MV-4-11 (cell line): ENCODE measurements at places on chromosomes 3 and 15.

- no peak for DNase-seq
These were observed 31.6 kb upstream of the PDZRN3 start for GRCh38 chr3:73656241-73656890.

DNA sequence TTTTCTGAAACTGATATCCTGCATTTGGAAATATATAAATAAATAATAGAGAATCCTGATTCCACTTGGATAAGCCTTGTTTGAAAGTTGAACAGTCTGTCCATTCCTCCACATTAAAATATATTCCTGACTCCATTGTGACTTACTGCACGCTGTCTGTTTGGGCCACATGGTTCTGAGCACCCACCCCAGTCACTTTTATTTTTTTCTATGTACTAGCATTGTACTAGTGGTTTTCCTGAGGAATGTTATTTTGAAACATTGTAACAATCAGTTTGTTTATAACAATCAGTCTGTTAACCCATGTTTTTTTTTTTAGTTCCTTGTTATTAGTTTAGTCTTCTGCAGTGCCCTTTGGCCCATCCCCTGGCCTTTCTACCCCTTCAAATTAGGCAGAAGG lies 87.4 kb upstream of the CCNL1 start:
- DNase-seq = no peak

DNA sequence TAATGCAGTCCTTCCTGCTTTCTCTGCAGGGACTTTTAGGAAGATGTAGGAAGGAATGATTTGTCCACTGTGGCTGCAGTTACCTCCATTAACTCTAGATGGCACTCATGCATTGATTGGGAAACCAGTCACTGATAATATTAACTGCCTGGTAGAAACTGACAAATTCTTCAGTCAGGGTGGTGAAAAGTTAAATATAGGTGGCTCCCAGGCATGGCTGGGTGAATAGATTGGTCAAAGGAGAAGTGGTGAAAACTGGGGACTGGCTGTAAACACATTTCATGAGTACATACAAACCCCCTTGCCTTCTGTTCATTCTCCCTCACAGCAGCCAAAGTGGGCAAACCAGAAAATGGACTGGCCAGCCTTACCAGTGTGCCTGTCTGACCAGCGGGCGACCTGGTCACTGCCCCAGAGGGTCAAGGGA lies 333.4 kb downstream of the THSD4 start:
- DNase-seq = no peak

DNA sequence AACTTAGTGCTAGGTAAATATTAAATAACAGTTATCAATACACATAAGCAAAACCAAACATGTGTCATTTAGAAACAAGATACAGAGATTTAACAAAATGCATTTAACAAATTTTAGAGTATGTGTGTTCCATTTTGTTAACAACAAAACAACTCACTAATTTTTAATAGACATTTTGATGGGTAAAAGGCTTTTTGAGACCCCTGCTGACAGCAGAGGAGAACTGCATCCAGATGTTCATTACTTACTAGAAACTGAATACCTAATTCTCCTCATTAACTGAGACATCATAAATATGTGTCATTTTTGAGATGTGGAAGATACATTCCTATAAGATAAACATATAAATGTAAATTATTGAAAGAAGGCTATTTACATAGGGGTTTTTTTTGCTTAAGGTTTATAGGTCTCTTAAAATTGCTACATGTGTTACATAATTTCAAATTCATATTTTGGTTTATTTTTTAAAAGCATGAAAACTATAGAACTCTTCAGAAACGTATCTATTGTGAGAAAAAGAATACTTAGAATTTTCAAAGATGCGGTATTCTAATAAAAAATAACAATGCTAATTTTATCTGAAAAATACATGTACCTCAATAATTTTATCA lies 1009.8 kb downstream of the TUSC7 start:
- DNase-seq = no peak

DNA sequence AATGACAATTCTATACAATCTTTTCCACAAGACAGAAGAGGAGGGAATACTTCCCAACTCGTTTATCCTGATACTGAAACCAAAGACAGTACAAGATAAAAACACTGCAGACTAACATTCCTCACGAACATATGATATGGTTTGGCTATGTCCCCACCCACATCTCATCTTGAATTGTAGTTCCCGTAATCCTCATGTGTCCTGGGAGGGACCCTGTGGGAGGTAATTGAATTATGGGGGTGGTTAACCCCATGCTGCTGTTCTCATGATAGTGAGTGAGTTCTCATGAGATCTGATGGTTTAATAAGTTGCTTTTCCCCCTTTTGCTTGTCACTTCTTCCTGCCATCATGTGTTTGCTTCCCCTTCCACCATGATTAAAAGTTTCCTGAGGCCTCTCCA lies 83.9 kb upstream of the PROK2 start:
- DNase-seq = no peak

GRCh38 chr3:51683566-51683965 lies 12.5 kb downstream of the TEX264 start:
- no peak for DNase-seq

DNA sequence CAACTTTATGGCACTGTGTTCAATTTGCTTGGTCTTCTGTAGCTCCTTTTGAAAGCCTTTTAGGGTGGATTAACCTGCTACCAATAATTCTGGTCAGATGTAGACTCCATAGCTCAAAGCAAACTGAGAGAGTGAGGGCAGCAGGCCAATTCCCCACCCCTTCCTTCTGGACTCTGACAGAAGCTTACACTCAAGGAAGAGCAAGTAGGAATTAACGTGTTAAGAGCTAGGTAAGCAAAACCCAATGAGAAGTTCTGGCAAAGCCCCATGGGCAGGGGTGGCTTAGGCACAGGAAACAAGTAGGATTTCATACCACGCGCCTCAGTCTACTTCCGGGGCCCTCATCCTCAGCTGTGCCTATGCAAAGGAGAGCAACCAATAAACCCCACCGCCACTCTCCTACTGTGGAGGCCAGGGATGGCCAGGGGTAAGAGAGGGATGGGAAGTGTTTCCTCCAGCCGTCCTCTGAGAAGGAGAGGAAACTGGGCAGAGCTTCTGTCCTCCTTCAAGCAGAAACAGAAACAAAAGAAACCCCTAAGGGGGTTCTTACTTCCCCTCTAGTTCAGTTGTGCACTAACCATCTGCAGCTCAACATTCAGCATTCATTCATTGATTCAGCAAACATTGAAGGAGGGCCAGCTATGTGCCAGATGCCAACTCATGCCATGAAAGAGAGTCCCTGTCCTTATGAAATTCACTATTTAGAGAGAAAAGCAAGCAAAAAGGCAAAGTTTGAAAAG lies 12.6 kb downstream of the CCR5 start:
- DNase-seq = peak; percentile 45

DNA sequence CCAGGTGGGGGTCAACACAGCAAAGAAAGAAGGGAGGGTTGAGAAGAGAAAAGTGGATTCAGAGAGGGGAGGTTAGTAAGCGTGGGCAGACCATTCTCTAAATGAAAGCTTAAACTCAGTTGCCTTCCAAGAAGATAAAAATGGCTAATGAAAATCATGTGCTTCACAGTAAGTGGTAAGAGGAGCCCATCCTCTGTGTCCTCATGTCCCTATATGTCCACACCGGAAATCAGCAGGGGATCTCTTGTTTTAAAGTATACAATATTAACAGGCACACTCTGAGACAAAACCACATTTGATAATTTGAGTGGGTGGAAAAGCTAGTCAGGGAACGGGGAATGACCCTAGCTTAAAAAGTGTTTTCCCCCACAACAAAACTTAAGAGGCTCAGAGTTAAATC lies 4.4 kb upstream of the FOXP1 start:
- no peak for DNase-seq

DNA sequence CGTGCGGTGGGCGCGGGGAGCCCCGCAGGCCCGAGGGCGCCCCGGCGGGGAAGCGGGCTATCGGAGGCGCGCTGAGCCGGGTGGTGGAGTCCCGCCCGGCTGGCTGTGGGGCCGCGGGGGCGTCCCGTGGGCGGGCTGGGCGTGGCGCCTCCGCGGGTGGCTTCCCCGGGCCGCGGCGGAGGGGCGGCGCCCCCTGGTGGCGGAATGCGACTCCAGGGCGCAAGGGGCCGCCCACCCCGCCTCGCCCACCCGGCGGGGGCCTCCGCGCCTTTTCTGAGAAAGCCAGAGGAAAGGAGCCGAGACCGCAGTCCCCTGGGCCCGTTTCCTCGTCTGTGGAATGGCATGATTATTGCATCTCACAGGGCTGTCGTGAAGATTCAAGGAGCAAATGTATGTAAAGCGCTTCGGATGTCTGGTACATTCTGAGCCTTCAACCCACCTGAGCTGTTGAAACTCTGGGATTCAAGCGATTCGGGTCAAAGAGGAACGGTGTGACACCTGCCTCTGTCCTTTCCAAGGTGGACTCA lies 31.9 kb upstream of the RAB6B start:
- DNase-seq = no peak

GRCh38 chr15:24985224-24985623 lies 30.4 kb downstream of the SNRPN start:
- DNase-seq = no peak

DNA sequence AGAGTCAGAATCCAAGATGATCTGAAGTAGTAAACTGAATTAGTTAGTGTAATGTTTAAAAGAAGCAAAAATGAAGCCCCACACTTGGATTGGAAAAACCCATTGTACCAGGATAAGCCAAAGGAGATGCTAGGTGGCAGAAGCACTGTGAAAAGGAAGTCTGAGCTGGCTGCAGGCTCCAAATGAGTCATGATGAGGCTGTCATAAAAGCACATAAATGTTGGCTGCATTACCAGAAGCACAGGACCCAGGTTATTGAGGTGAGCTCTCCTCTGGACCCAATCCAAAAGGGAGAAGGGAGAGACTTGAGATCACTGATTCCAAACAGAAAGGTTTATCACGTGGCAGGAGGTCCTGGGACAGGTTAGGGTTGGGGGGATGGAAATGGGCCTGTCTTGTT lies 3.2 kb upstream of the ACAN start:
- no peak for DNase-seq

DNA sequence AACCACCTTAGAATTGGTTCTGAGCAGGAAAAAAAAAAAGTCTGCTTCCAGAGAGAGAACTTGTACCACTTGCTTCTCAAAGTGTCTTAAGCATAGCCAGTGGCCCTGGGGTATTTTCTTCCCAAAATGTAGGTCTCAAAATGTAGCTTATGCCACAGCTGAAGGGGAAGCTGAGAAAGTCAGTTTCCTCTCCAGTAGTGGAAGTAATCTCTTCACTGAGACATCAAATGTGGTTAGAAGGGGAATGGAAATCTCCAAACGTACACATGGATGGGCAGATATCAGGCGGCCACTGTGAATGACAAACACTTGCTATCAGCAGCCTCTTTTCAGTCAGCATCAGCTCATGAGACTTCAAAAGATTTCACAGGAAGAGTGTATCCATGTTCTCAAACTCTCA lies 841.2 kb downstream of the TUSC7 start:
- peak; percentile 4 for DNase-seq

DNA sequence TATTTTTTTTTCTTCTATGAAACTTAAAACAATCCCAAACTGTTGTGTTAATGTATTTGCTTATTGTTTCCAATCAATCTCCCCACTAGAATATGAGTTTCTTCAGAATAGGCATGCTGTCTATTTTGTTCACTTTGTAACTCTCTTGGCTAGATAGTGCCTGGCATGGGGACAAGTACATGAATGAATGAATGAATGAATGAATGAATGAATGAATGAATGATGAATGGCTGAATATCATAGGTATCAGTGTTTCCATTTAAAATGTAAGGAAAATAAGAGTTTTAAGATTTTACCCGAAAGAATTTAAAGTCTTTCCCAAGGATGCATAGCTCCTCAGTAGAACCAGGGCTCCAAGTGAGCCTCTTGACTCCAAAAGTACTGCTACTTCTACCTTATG lies 294.9 kb upstream of the GADL1 start:
- DNase-seq = no peak

- no peak for DNase-seq
These were observed 73.7 kb downstream of the PIK3CB start for GRCh38 chr3:138761002-138761401.

DNA sequence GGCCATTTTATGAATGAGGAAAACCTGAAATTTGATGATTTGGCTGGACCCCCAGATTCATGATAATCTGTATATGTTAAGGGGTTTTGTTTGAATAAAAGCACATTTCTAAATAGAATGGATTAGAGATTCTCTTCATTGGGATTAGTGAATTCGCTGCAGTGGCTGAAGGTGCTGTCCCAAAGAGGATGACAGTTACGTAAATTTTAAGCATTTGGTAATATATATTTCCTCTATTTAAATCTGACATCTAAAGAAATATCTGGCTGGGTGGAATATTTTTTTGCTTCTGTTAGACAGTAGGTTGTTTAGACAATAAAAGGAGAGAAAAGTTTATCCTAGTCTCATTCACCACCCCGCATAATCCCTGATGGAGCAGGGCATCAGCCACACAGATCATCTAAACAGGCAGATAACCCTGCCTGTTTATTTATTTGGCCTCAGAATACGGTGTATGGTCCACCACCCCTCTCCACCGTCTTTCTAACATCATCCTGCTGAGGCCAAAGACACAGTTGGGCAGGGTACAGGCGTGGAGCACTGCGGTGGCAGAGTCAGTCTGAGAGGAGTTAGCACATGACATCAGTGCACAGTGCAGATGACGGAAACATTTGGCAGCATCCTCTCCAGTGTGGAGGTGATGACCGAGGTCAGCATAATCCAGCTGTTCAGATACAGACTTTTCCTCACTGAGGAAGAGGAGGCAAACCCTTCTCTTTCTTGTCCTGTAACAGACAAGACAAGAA lies 20.4 kb upstream of the NFKBIZ start:
- DNase-seq = no peak

DNA sequence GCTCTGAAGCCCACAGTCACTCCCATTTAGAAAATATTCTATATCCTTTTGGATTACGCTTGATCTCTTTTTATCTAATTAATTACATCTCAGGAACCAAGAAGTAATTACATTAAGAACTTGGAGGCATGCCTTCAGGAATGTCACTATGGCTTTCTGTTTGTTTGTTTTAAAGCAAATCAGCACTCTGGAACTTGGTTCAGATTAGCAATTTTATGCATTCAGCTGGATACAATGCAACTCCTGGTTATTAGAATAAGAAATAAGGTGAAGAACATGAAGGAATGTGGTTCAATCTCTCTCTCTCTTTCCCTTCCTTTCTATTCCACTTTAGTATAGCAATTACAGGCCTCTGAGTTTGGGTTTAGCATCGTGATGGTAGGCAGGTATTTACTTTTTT lies 235.8 kb downstream of the FHIT start:
- DNase-seq = no peak

GRCh38 chr3:54916732-54917131 lies 11.1 kb downstream of the LRTM1 start:
- DNase-seq = no peak

- no peak for DNase-seq
These were observed 2.0 kb upstream of the IL20RB start for GRCh38 chr3:136955813-136956212.

- no peak for DNase-seq
These were observed 40.1 kb downstream of the KY start for GRCh38 chr3:134610432-134611385.

DNA sequence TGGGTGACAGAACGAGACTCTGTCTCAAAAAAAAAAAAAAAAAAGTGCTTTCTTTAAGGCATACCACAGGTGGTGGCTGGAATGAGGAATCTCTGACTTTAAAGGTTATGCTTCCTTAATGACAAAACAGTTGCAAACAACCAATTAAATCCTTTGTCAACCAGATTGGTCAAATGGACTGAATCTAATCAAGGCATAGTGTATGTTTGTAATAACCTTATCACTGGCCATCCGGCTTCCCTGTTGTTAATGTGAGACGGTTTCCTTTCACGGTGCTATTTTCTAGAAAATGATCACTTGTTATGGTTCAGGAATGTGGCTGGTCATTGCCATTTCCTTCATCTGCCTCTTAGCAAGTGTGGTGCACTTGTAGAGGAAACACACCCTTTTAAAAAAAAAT lies 75.9 kb downstream of the FLNB start:
- DNase-seq = no peak
